Stimulated activated CD8-positive, alpha-beta memory T cell treated with anti-CD3 and anti-CD28 coated beads, Interleukin-15, amount 100 ng/mL, for 4 hours (primary cell): ENCODE measurements at places on chromosomes 4 and X.

- DNase-seq: no peak
These were observed 278.8 kb upstream of the GALNTL6 start for GRCh38 chr4:171534391-171534790.

DNA sequence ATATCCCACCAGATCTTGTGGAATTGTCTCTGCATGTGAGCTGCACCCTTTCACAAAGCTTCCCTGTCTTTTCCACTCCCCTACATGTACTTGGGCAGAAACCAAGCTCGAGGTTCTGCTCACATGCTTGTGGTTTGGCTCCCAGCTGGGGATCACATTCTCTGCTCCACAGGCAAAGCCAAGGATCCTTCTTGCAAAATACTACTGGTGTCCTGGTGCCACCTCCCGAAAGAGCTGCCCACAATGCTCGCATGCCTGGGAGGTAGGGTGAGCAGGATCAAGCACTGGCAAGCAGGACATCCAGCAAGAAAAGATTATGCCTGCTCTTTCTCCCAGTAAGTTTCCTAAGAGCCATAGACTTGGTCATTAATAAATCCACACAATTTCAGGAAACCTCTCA is 45.1 kb upstream of the PPARGC1A start:
- DNase-seq: no peak

DNA sequence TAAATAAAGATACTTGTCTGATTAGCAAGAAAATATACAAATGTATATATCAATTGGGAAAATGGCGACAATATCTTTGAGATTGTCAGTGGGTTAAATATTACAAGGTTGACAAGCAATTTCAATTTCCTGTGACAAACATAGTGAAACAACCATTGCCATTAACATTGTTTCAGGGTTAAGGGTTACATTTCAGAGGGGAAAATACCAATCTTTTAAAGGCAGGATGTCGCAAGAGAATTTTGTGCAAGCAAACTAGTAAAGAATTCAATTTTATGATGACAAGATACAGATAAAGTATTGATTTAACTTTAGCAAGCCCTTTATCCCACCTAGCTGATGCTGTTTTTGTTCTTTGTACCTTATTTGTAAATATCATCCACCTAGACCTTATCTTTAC is 305.8 kb upstream of the GRIA3 start:
- DNase-seq: no peak

DNA sequence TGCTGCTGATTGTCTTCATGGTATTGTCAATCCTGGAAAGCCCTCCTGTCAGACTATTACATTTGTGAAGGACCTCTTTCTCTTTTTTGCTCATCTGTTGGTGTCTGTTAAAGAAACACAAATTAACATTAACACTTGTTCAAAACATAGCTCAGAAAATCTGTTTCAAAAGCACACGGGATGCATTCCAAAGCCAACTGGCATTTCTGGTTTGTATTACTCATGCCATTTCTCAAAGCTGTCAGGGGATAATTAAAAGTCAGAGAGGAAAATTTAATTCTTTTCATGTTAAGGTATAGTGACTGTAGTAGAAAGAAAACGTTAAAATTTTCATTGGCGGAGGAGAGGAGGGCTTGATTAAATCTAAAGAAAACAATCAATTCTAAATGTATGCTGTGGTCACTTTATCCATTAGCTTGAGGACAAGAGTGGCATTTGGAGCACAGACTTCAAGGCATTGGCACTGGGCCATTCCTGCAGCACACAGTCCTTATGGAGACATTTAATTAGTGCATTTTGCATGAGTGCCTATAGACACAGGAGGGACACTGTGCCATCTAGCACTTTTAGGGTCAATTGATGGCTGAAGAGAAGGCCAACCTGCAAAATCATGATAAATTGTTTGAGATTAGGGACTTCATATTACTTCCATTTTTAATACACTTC is 21.2 kb upstream of the GLRA2 start:
- no peak for DNase-seq

- no peak for DNase-seq
These were observed 90.3 kb upstream of the TBL1X start for GRCh38 chrX:9374555-9374954.

DNA sequence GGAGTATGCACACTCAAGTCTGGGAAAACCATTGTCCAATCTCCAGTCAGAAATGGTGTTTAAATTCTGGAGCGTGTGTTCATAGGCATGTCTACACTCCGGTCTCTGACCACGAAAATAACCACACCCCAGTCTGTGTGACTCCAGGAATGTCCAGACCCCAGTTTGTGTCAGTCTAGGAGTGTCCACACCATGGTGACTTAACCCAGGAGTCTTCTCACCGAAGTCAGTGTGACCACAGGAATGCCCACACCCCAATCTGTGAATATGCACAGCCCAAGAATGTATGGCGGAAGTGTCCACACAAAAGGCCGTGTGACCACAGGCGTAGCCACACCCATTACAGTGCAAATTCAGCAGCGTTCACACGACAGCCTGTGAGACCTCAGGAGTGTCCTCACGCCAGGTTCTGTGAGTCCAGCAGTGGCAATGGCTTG is 11.4 kb downstream of the FTSJ1 start:
- DNase-seq: no peak

- DNase-seq: no peak
These were observed 96.5 kb upstream of the PUDP start for GRCh38 chrX:7244405-7244804.
